ENCODE measurements at places on chromosomes 6 and 20.

DNA sequence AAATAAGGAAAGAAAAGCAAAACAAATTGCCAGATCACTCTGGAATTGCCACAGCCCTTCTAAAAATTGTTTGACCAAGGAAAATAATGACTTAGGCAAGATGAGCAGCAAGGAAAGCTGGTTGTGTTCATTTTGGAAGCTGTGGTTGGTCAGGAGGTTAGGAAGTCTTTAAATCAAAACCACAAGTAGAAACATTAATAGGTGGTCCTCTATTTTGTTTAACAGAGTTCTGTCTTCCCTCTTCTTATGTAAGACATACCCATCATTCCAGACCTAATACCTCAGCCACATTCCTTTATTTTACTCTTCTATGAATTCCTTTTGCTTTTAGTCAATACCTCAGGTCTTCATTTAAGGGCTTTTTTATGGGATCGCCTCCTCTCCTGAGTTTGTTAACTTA lies 422.2 kb upstream of the PLCB4 start:
- DNase-seq, result no peak

- DNase-seq, result no peak
Measured at GRCh38 chr6:159436581-159436980, 256.5 kb downstream of the SOD2 start.

- peak; percentile 65 for DNase-seq
Measured at GRCh38 chr20:64083378-64083803, 807 bp downstream of the LKAAEAR1 start.

- DNase-seq, result no peak
Measured at GRCh38 chr6:136108361-136108945, 141.7 kb downstream of the MTFR2 start.

GRCh38 chr20:3472105-3472504 lies 1.3 kb downstream of the ATRN start:
- DNase-seq, result no peak

All from putamen (tissue), 1 donor.